Adrenal gland (tissue), 19 donors: ENCODE measurements at places on chromosomes 11 and 22. TPM values are rescaled to one million over a fixed set of nuclear protein-coding genes. Genes with fewer than 3 reads are reported as not detected.

DNA sequence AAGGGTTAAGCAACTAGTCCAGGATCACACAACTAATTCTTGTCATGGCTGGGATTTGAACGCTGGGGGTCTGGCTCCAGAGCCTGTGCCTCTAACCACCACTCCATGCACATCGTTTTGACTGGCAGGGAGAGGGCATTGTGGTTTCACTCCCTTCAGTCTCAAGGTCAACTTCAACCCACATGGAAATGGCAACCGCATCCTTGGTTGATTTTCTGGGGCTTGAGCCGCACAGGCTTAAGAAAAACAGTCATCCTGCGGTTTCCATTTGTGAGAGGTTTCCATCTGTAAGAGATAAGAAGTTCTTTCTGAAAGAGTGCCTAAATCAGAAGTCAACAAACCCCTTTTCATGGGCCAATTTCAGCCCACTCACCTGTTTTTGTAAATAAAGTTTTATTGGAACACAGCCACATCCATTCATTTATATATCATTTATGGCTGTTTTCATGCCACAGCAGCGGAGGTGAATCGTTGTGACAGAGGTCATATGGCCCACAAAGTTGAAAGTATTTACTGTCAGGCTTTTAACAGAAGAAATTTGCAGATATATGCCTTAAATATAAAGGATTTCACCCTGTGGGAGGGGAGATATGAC, 65.7 kb downstream of the SGSM1 start:
- H3K36me3 ChIP-seq = no peaks in the 10 kb centered on the region
- H3K4me3 ChIP-seq = no peak overlapping the region
- H3K27me3 ChIP-seq = no peaks in the 10 kb centered on the region
- H3K27ac ChIP-seq = no peak overlapping the region

GRCh38 chr11:128889657-128890213, 1.4 kb upstream of the KCNJ5 start:
- DNase-seq = no peak
- peaks cover 33% of the 10 kb centered on the region for H3K4me1 ChIP-seq
- no peaks in the 10 kb centered on the region for H3K36me3 ChIP-seq
- H3K4me3 ChIP-seq = no peak overlapping the region

DNA sequence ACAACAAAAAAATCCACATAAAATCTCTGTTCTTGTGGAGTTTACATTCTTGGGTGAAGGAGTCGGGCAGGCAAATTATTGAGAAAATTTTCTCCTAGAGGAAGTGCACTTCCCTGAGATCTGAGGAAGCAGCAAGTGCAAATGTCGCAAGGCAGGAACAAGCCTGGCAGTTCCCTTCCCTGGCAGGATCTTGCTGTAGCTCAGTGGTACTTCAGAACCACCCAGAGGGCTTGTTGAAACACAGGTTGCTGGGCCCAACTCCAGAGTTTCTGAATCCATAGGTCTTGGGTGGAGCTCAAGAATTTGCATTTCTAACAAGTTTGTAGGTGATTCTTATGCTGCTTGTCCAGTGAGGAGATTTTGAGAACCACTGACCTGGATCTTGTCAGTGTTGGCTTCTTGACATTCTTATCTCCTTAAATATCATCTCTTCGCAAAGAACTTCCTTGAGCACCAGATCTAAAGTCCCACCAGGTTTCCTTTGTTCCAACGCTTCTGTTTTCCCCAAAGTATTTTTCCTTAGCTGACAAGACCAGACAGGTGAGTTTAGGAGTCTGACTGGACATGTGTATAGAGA, 9.6 kb downstream of the QSER1 start:
- peak; percentile 18 for DNase-seq
- no peaks in the 10 kb centered on the region for H3K36me3 ChIP-seq
- no peaks in the 10 kb centered on the region for H3K27me3 ChIP-seq
- H3K4me3 ChIP-seq = no peak overlapping the region

DNA sequence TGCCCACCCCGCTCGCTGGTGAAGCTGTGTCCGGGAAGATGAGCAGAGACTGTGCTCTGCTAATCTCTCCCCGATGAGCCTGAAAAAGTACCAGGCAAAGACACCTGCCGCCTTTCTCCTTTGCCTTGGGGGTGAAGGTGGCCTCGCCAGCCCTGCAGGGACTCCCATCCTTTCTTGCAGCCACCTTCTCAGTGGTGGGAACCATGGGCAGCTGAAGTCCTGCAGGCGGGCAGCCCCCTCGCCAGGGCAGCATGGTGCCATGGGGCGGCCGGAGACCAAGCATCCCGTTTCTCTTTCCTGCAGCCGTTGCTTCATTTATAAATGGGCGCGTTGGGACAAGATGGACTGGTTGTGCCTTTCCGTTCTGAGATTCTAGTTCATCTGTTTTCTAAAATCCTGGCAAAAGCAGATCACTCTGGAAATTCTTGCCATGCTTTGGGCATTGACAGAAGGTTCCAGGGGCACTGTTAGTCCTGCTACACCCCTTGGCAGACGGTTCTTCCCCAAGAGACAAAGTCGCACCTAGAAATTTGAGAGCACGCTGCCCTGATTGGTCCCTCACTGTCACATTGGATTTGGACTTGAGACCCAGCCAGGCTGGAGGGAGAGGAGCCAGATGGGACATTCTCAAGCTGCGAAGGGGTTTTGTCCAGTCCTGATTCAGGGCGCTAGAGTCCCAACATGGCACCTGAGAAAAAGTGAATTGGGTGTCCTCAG, 7.5 kb downstream of the CTTN start:
- H3K4me1 ChIP-seq = peaks cover 20% of the 10 kb centered on the region
- no peak overlapping the region for H3K27ac ChIP-seq
- no peak overlapping the region for H3K4me3 ChIP-seq
- peaks cover 57% of the 10 kb centered on the region for H3K36me3 ChIP-seq
- H3K27me3 ChIP-seq = no peaks in the 10 kb centered on the region
- DNase-seq = no peak

DNA sequence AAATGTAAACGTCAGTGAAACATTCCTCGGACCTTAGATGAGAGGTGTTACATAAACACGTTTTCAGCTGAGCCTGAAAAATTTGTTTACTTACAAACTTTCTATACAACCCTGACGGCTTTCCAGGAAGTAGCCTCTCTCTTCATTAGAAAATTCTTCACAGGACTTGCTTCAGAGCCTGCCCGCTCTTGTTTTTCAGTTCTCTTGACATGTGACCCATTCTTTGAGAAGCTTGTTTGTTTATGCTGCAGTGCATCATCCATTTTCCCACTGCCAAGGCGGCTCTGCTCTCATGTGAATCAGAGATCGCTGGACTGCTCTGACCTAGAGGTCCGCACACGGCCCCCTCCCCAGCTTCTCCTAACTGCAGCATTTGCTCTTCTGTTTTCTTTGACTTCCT, 47.9 kb upstream of the ARHGAP42 start:
- peak; percentile 8 for DNase-seq
- H3K4me1 ChIP-seq = no peaks in the 10 kb centered on the region
- no peak overlapping the region for H3K27ac ChIP-seq
- H3K36me3 ChIP-seq = no peaks in the 10 kb centered on the region
- no peaks in the 10 kb centered on the region for H3K27me3 ChIP-seq

DNA sequence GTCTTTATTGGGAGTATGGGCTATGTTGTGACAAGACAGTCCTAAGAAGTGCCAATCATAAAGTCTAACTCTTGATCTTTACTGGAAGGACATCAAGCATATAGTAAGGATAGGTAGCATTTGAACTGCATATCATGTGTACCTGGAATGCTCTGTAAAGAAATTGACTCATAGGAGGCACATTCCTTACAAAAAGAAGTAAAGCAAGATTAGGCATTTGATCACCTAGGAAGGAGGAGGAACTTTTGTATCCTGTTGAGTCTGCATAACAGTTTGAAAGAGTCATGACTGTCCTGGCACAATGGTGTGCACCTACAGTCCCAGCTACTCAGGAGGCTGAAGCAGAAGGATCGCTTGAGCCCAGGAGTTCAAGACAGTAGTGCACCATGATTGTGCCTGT, 42.2 kb upstream of the DNAJB7 start:
- DNase-seq = no peak
- H3K27me3 ChIP-seq = no peaks in the 10 kb centered on the region
- H3K27ac ChIP-seq = no peak overlapping the region
- no peaks in the 10 kb centered on the region for H3K36me3 ChIP-seq
- H3K4me3 ChIP-seq = no peak overlapping the region

DNA sequence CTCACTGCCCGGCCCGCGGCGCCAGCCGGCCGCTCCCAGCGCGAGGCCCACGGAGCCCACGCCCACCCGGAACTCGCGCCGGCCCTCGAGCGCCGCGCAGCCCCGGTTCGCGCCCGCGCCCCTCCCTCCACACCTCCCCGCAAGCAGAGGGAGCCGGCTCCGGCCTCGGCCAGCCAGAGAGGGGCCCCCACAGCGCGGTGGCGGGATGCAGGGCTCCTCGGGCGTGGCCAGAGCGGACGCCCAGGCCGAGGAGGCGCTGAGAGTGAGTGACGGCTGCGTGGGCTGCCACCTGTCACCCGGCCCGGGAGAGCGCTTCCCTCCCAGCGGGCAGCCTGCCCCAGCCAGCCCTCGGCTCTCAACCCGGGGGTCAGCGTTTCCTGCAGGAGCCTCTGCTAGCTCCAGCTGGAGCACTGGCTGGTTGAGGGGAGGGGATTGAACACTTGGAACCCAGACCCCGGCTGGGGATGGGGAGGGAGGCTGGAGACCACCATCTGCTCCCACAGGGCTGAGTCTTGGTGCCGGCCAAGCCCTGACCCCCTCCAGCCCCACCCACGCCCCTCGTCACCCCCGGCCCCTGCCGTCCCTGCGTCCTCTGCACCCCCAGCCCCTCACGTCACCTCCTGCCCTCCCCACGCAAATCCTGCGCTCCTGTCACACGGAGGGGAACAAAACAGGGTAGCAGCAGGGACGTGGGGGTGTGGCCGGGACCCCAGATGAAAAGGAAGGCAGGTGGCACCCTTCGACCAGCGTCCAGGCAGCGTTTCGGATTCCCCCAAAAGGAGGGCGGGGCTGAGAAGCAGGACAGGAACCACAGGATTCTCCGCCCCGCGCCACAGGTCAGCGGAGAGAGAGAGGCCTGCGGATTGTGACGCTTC, 157.0 kb downstream of the BRD1 start:
- H3K27me3 ChIP-seq = peaks cover 28% of the 10 kb centered on the region
- no peaks in the 10 kb centered on the region for H3K4me1 ChIP-seq
- no peak for DNase-seq
- H3K4me3 ChIP-seq = peak overlapping the region; percentile 40

DNA sequence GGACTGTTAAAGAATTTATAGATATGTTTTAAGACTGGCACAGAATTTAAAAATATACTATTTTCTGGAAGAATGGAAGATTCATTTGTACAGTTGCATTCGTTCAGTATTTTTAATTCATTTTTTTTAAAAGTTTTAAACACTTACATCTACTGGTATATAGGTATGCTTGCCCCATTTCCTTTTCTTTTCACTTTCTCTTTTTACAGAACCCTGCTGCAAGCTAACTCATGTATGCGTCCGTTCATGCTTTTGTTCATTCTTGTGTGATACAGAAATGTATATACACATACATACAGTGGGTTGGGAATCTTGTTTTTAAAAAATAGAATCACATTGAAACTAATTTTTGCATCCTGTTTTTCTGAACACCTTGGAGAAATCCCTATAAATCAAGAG, 31.0 kb downstream of the PACS1 start:
- no peak for DNase-seq
- H3K27me3 ChIP-seq = no peaks in the 10 kb centered on the region
- H3K27ac ChIP-seq = peak overlapping the region; percentile 40
- peaks cover 5% of the 10 kb centered on the region for H3K4me1 ChIP-seq
- H3K4me3 ChIP-seq = no peak overlapping the region

GRCh38 chr22:48301421-48301820, 1526.3 kb downstream of the BRD1 start:
- H3K27me3 ChIP-seq = peaks cover 4% of the 10 kb centered on the region
- no peak overlapping the region for H3K4me3 ChIP-seq
- no peaks in the 10 kb centered on the region for H3K36me3 ChIP-seq
- H3K4me1 ChIP-seq = no peaks in the 10 kb centered on the region

- H3K27ac ChIP-seq = no peak overlapping the region
- H3K4me1 ChIP-seq = peaks cover 37% of the 10 kb centered on the region
- no peak overlapping the region for H3K4me3 ChIP-seq
- H3K36me3 ChIP-seq = no peaks in the 10 kb centered on the region
- no peak for DNase-seq
- no peaks in the 10 kb centered on the region for H3K27me3 ChIP-seq
Observed at GRCh38 chr11:2449548-2450320, 4.9 kb downstream of the KCNQ1 start.

GRCh38 chr22:17369439-17370025, at the start of gene CECR2:
Gene CECR2 (plus strand): TSS chr22:17369460. CDS start chr22:17369784, 324 bp downstream.
- H3K27ac ChIP-seq = no peak within 1 kb of the TSS
- H3K4me1 ChIP-seq = peaks cover 5% of the 10 kb centered on the region
- peaks cover 52% of the 10 kb centered on the region for H3K27me3 ChIP-seq

GRCh38 chr11:116580799-116581198, 192.0 kb downstream of the BUD13 start:
- H3K27me3 ChIP-seq = peaks cover 22% of the 10 kb centered on the region
- H3K4me3 ChIP-seq = no peak overlapping the region
- H3K4me1 ChIP-seq = no peaks in the 10 kb centered on the region
- H3K36me3 ChIP-seq = no peaks in the 10 kb centered on the region
- no peak overlapping the region for H3K27ac ChIP-seq

DNA sequence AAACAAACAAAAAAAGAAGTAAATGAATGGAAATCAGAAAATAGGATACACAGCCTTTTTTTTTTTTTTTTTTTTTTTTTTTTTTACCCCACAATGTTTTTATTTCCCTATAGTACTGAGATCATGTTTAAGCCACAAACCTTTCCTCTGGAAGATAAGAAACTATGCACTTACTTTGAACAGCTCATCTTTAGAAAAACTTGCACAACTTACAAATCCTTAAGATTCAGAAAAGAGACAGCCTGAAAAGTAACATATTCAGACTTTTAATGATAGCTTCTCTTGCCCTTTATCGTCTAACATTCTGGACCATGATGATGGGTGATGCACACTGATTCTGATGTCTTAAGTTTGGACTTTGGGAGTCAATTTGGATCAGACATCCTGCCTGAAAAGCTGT, 80.3 kb downstream of the TNRC6B start:
- no peak overlapping the region for H3K4me3 ChIP-seq
- no peaks in the 10 kb centered on the region for H3K27me3 ChIP-seq
- peaks cover 3% of the 10 kb centered on the region for H3K4me1 ChIP-seq
- no peak overlapping the region for H3K27ac ChIP-seq
- H3K36me3 ChIP-seq = no peaks in the 10 kb centered on the region
- DNase-seq = no peak

GRCh38 chr11:1927848-1928469, 8.5 kb downstream of the TNNT3 start:
- DNase-seq = no peak
- no peaks in the 10 kb centered on the region for H3K4me1 ChIP-seq
- no peaks in the 10 kb centered on the region for H3K27me3 ChIP-seq
- no peaks in the 10 kb centered on the region for H3K36me3 ChIP-seq

DNA sequence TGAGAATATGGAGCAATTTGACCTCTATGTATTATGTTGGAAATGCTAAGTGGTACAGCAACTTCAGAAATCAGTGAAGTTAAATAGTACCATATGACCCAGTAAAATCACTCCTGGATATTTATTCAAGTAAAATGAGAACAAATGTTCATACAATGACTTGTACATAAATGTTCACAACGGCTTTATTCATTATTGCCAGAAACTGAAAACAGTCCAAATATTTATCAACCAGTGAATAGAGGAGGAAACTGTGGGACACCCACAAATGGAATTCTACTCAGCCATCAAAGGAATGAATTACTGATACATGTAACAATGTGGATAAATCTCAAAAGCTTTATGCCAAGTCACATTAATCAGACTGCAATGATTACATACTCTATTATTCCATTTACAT, 416.3 kb downstream of the AASDHPPT start:
- no peaks in the 10 kb centered on the region for H3K4me1 ChIP-seq
- no peaks in the 10 kb centered on the region for H3K36me3 ChIP-seq
- no peaks in the 10 kb centered on the region for H3K27me3 ChIP-seq

BDNF gene
- total RNA-seq = 0.39 TPM

TEAD1 gene
- total RNA-seq = 47.1 TPM

SEPTIN3 gene
- total RNA-seq = 0.45 TPM

CABP4 gene
- total RNA-seq = 1.5 TPM
